ENCODE measurements at places on chromosomes 7 and 10.

- no peak for ATAC-seq
Observed at GRCh38 chr7:90666186-90666585, 70.1 kb downstream of the CDK14 start.

GRCh38 chr7:50199824-50200223 is 104.7 kb upstream of the IKZF1 start:
- ATAC-seq: no peak

- ATAC-seq: no peak
Observed at GRCh38 chr10:22489975-22490374, 144.7 kb downstream of the SPAG6 start.

DNA sequence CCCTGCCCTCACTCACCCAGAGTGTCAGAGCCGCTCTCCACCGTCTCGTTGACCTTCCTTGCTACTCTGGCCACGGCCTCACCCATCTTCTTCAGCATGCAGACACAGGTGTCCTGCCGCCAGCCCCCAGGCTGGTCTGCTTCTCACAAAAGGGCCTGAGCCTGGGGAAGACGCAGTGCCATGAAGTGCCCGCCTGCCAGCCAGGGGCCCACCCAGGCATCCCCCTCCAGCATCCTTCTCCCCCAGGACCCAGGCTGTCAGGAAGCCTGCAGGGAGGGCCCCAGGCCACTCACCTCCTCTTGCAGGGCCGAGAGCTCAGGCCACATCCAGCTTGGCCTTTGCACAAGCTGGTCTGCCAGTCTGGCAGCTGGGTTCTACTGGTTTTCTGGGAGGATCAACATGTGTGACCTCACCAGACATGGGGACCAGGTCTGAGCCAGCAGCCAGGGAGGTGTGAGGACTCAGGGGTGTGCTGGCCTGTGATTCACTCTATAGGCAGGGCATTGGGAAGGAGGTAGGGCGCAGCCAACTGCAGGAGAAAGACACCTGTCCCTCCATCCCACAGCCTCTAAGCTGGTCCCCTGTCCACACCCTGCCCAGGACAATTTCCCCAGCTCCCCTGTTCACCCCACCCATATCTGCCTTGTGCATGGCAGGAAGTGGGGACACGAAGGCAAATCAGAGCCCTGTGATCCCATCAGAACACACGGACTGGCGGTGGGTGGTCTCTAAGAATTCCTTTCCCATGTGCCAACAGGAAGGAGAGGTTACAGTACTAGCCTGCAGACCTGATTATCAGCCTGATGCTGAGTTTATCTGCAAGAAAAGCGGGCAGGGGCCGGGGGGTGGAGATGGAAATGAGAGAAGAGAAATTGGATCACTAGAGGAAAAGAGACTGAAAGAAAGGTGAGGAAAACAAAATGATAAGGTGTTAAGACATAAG is 5.7 kb downstream of the LRRC20 start:
- ATAC-seq: no peak

DNA sequence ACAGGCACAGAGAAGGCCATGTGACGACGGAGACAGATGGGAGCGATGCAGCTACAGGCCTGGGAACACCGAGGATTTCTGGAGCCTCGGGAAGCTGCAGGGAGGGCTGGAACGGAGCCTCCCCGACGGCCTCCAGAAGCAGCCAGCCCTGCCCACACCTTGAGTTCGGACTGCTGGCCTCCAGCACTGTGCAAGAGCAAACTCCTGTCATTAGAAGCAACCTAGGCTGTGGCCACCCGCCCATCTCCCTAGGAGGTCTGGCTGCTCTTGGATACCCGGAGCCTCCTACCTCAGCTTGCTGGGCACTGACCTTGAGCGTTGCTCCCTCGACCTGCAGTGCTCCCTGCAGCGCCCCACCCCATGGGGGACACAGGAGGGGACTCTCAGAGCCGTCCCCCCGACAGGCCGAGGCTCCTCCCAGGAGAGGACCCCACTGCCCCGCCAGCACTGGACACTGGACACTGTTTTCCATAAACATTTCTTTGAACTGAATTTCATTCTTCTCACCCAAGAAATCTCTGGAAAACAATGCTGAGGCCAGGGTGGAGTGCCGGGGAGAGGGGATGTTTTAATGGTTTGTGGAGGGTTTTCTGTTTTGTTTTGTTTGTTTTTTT is 22.5 kb upstream of the TNRC18 start:
- ATAC-seq: no peak

DNA sequence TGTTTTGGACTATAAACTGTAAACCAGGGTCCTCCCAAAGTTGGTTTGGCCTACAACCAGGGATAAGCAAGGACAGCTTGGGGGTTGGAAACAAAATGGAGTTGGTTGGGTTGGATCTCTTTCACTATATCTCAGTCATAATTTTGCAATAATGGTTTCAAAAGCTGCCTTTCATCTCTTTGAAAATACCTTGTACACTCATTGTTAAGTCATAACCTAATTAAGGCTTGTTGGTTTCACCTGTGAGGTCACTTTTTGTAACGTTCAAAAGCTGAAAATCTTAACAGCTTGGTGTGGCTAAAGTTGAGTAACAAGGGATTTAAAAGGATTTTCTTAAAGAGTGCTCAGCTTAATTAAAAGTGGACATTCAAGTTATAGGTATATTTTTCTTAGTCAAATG is 476.1 kb downstream of the IPMK start:
- no peak for ATAC-seq

DNA sequence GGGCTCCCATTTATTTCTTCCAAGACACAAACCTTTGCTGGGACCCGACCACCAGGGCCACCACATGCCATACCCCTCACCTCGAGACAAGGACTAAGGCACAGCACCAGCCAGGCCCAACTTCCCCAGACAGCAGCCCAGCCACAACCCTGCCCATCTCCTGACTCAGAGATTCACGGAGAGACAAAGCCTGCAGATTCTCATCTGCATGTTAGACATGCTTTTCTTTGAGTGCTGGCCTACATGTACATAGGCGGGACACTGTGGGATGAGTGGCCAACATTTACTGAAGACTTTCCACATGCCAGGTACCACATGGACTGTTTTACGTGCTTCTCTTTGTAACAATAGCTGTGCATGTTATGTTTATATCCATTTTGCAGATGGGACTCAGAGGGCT is 221.3 kb upstream of the ZMIZ1 start:
- no peak for ATAC-seq

GRCh38 chr7:157506268-157506667 is 169.5 kb downstream of the DNAJB6 start:
- ATAC-seq: no peak

- no peak for ATAC-seq
Observed at GRCh38 chr7:8338206-8338605, 76.2 kb upstream of the ICA1 start.

DNA sequence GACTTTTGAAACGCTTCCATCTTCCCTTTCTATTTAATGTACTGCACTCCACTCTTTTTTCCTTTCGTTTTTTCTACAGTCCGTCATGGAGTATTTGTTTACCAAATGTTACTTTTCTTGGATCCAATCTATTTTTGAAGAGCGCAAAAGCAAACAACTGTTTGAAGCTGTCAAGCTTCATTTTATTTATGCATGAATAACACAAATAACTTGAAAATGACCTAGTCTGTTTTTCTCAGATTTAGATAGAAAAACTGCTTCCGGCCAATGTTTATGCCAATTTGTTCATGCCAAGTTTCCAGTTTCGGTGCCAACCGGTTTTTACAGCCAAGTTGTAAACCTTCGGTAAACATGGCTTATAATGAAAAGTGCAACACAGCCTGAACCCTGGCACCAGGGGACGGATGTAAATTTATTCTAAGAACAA is 150.9 kb upstream of the KLF6 start:
- ATAC-seq: no peak

- no peak for ATAC-seq
Observed at GRCh38 chr7:93249491-93250148, 17.5 kb downstream of the VPS50 start.

- no peak for ATAC-seq
Observed at GRCh38 chr10:119373294-119374102, 166.1 kb downstream of the GRK5 start.

DNA sequence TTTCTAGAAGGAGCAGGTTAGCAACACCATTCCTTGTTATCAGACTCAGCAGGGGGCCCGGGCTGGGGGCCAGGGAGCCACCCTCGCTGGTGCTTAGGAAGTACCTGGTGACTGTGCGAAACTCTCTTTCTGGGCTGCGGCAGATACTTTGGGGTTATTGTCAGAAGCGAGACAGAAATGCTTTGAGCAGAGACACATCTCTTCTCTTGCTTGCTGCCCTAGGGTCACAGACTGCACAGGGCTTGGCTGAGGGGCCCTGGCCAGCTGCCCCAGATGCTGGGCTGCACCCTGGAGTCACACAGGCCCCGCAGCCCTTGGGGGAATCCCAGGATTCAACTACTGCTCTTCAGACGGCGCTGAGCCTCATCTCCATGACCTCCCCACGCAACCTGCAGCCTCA is 91.9 kb downstream of the WDFY4 start:
- ATAC-seq: no peak

DNA sequence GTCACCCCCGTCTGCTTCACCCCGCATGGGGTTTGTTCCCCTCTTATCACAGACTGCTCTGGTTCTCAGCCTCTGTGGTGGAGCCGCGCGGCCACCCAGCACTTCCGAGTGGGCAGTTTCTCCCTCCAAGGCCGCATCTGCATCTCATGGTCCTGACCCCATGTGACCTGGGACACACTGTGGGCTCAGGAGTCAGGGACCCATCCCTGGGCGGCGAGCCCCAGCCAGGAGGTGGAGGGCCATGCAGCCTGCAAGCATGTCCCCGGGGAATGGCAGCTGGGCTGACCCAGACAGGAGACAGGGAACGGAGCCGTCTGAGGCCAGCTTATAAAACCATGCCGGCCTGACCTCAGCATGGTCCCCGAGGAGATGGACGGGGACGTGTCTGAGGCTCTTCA is 25.2 kb upstream of the TTYH3 start:
- no peak for ATAC-seq

DNA sequence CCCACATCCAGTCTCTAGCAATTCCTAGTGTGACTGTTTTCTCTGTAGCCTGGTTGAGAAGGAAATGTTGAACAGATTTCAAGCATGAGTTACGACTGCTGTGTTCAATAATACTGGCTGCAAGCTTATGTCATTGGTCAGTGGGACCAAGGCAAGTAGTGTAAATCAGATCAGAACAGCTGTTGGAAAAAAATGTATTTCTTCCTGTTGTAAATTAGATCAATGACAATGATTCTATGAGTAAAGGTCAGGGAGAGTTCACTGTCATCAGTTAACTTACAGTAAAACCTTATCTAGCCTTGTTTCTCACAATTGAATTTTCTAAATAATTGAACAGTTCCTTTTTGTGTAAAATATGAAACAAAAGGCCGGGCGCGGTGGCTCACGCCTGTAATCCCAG is 6.7 kb downstream of the OTUD1 start:
- ATAC-seq: no peak
